ENCODE measurements at places on chromosomes 4 and X.

- DNase-seq = peak; percentile 53
Measured at GRCh38 chr4:141132709-141133145, 542 bp downstream of the RNF150 start.

DNA sequence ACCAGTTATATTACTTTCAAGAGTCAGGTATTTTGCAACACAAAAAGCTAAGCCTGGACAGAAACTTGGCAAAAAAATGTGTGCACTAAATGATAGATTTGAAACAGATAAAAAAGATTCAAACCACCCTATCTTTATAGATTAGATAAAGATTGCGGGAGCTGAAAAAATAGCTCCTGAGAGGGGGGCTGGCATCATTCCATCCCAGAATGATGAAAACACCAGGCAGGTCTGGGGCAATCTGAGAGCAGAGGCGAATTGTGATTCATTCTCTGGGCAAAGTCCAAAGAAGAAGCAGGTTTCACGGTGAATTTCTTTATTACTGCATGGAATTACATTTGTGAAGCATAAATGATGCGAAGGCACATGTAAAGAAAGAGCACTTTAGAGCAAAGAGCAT, 168.5 kb upstream of the DMD start:
- no peak for DNase-seq

GRCh38 chrX:7191681-7192110, 43.7 kb upstream of the PUDP start:
- no peak for DNase-seq

DNA sequence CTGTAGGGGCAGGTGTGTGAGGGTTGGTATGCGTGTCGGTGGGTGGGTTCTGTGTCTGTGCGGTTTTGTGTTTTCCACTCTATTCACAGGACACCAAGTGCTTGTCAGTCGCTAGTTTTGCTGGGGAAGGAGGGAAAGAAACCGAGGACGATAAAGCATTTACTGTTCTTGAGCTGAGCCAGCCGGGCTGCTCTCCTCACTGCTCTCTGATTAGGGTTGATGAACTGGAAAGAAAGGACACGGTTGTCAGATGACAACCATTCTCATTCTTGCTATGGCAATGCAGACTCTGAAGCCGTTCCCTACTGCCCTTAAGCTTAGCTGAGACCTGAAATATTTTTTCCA, 832 bp downstream of the EGFL6 start:
- DNase-seq = peak; percentile 24

DNA sequence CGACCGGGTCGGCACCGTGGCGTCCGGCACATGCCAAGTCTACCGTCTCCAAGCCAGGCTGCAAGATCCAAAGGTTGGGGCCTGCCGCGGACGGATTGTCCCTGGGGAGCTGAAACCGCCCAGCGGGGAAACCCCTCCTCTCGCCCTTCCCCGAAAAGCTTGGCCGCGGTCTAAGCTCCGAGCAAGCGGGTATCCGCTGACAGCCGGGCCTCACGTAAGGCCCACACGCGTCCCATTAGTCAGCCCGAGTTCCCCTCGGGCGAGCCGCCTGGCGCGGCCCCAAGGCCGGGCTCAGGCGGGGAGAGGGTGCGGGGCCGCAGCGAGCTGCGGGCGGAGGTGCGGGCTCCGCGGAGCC, 6.8 kb upstream of the BCOR start:
- DNase-seq = peak; percentile 61

DNA sequence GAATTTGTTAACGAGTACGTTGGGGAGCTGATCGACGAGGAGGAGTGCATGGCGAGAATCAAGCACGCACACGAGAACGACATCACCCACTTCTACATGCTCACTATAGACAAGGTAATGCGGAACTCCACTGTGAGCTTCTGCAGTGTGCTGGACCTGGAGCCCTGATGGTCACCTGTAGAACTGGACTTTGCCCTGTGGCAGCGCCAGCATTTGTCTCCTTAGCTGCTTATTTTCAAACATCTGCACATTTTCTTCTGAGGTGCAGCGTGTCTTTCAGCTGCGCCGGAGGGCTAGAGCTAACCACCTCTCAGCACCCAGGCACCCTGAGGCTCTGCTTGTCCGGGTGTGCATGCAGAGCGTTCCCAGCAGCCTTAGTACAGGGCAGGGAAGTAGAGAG, 47.7 kb downstream of the NELFA start:
- DNase-seq = no peak

Measured in GM13976 (cell line).